DMS153 (cell line): ENCODE measurements at places on chromosomes 1 and 21.

GRCh38 chr1:217627431-217627830 lies 3.5 kb downstream of the GPATCH2 start:
- DNase-seq = no peak

DNA sequence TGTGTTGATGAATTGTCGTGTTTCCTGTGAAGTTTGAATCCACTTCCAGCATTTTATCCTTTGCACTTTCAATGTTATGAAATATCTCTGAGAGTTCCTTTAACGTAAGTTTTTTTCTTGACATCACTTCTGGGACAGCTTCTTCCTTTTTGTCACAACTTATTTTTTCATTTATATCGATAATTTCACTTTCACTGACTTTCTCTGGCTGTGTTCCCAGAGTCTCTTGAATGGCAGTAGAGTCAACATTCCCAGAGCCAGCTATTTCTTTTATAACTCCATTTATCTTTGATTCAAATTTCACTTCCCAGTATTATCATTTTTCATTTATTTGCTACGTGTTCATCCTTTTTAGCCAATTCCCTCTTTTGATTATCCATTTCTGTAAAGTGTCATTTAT lies 256.5 kb downstream of the PAPPA2 start:
- DNase-seq = no peak

GRCh38 chr1:235012436-235013210 lies 116.0 kb downstream of the TOMM20 start:
- DNase-seq = no peak

DNA sequence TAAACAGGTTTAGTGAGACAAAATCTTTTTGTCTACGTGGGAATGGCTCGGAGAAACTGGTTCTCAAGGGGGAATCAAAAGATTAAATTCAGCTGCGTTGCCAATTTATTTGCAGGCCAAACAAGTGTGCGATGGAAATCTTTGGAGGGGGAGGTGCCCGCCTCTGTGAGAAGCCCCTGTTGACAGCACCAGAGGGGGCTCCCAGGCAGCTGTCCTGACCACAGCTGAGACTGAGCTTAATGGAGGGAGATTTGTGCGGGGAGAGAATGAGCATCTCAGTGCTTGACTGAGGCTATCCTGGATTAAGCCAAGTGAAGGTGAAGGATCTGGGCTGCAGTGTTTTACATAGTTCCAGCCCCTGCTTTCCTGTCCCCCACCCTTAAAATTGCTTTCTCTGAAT lies 169.7 kb downstream of the ATG4C start:
- DNase-seq = no peak

DNA sequence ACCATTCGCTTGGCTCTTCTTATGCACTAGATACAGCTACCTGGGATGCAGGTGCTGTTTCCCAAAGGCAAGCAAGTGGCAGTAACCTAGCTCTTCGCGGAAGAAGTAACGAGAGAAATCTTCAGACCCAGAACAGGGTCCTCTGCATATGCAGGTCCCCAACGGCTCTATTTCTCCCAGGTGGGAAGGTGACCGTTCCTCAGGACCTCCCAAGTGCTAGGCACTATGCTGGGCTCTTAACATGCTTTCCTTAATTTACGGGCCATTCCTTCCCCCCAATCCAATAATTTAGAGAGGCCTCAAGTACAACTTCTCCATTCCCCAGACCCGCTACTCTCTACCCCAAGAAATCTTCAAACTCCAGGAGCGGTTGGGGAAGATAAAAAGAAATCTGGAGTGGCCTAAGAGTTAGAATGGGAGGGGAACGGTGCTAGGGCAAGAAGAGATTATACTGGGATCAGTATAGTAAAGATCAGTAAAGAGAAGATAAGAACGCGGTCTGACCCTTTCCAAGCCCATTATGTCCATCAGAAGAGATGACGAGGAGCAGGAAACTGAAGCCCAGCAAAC lies 410 bp downstream of the TXNDC12 start:
- DNase-seq = no peak

- peak; percentile 54 for DNase-seq
Measured at GRCh38 chr21:39869141-39869818, 2.0 kb downstream of the PCP4 start.

DNA sequence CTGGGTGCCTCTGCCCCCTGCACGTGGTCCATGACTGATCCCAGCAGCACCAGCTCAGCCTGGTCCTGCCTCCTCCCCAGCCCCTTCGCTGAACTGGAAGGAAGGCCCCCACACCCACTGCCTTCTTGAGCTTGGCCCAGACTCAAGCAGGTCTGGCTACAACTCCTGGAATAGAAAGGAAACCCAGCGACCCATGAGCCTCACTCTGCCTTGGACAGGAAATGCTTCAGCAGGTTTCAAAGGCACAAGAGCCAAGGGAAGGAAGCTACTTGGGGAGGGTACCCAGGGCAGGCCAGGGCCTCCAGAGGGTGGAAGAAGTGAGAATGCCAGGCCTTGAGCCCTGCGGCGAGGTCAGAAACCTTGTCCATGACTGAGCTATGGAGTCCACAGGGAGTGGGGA lies 35.9 kb upstream of the RD3 start:
- DNase-seq = no peak

DNA sequence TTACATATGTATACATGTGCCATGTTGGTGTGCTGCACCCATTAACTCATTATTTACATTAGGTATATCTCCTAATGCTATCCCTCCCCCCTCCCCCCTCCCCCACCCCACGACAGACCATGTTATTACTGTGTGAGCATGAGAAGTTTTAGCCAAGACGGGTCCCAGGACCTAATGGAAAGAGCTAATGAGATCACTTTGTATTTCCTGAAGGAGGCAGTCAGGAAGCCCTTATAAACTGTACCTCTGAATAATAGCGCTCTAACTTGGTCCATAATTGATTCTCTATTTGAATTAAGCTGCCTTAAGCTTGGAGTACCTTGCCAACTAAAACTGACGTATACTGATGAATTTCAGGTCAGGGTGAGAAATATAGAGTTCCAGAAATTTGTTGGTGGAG lies 4.1 kb upstream of the NEGR1 start:
- DNase-seq = no peak

DNA sequence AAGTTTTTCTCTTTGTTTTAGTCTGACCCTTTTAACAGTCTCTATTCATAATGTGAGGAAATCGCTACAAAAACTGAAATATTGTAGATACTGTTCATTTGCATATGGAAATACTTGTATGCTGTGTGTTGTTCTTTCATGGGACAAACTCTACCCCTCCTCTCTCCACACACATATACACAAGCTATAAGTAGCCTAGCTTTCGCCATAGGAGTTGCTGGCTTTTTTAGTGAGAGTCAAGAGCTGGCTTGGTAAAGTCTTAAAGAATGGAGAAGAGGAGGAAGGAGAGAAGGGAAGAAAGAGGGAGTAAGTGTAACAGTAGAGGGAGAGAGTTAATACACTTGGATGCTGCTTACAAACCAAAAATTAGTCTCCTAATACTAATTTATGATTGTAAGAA lies 115.6 kb downstream of the RABGAP1L start:
- no peak for DNase-seq

GRCh38 chr1:194445244-194445643 lies 1258.8 kb upstream of the B3GALT2 start:
- no peak for DNase-seq

DNA sequence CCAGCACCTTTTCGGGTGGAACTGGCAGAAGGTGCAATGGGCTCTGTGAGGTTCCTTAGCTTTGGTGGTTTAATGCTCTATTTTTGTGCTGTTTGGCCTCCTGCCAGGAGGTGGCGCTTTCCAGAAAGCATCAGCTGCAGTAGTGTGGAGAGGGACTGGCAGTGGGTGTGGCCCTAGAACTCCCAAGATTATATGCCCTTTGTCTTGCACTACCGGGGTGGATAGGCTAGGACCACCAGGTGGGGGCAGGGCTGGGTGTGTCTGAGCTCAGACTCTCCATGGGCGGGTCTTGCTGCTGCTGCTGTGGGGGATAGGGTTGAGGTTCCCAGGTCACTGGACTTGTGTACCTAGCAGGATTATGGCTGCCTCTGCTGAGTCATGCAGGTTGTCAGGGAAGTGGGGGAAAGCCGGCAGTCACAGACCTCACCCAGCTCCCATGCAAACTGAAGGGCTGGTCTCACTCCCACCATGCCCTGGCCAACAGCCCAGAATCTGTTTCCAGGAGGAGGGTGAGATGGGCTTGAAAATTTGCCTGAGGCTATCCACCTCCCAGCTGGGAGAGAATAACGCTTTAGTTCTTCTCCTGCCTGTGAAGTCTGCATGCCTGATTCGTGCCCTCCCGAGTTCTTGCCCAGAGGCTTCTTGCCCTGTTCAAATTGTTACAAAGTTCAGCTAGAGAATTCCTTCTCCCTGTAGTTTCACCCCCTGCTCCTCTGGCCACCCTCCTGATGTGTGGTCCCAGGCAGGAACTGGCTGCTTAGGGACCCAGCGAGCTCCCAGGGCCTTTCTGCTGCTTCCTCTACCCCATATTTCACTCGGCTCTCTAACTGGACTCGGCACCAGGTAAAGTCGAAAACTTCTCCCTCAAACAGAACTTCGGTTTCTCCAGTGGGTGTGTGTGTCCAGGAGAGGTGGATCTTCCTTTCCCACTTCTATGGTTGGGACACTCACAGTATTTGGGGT lies 76.5 kb upstream of the BTG3 start:
- DNase-seq = peak; percentile 77

DNA sequence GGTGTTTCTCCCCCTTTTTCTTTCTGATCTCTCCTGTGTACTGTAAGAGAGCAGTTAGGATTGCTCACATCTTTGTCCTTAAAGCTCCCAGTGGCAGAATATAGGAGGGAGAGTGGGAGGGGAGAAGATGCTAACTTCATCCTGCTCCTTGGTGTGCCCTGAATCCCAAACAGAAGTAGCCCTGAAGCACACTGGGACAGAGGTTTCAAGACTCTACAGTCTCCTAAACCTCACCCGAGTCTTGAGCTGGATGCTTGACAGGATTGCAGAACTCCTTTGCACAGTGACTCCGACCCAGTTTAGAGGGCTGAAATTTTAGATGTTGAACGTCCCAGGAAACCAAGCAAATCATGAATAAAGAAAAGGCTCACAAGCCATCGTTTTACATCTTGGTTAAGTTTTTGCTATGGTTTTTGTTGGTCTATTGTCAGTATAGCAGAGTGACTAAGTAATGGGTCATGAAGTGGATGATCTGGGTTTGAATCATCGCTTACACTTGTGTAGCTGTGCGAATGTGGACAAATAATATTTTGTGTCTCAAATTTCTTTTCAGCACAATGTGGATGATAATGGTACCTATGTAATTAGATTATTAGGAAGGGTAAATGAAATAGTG lies 37.5 kb downstream of the XCL2 start:
- no peak for DNase-seq

DNA sequence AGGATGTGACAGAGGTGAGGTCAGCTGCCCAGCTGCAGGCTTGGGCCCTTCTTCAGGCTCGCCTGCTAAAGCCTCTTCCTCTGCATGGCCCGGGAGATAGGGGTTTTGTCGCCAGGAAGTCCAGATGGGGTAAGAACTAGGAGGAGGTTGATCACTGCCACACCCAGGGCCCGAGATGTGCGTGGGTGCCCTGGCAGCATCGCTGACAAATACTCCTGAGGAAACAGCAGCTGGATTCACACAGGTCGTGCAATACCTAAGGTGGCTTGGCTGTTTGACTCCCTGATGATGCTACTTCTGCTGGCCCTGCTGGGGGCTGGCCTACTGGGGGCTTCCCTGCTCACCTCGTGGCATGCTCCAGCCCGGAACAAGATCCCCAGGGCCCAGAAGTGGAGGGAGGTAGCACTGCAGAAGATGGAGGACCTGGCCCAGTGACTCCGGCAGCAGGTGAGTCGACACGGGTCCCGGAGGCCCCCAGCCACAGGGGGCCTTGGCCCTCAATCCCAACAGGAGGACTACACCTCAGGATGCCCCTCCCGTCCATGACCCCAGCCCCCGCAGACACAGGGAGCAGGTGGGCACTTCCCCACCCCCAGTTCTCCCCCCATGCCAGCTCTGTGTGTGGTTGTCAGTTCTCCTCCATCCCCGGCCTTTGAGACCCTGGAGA lies 29.6 kb downstream of the FAAH start:
- no peak for DNase-seq

DNA sequence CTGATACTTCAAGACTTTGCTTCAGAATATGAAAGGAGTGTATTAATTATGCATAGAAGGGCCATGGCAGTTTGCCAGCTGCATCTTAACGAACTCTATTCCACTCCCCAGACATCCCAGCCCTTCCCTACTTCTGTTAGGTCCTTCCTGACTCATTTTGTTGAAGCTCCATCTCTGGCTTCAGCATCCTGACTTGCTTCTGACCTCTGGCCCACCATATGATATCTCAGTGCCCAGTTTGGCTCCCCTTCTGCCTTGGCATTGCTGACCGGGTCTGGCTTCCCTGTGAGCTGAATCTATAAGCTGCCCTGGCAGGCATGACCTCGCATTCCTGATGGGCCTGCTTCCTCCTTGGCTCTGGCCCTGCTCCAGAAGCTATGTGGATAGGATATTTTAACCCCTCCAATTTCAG lies 27.6 kb upstream of the ARHGAP29 start:
- DNase-seq = no peak

GRCh38 chr1:17976854-17977253 lies 130.7 kb upstream of the IGSF21 start:
- DNase-seq = no peak

DNA sequence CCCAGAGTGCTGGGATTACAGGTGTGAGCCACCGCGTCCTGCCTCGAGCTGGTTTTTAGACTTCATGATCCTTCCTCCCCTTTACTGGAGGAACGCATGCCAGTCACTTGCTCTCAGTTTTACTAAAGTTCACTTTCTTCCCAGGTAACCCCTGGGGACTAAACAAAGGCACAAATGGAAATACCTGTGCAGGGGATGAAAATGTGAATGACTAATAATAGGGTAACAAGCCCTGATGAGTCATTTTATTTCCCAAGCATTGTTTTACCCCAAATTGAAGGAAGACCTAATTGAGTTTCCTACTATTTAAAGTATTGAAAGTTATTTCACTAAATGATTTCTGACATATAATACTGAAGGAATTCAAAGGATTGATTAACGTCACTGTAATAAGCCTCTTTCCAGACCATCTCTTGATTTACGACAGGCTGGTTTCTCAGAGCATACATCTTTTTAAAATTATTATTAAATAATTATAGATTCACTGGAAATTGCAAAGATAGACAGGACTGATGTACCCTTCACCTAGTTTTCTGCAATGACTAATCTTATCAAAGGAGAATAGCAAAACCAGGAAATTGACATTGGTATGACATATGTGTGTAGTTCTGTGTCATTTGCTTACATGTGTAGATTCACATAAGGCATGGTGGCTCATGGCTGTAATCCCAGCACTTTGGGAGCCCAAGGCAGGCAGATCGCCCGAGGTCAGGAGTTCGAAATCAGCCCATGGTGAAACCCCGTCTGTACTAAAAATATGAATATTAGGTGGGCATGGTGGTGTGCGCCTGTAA lies 53.2 kb upstream of the SOD1 start:
- no peak for DNase-seq

GRCh38 chr1:198890214-198890930 lies 251.5 kb downstream of the PTPRC start:
- DNase-seq = peak; percentile 57

DNA sequence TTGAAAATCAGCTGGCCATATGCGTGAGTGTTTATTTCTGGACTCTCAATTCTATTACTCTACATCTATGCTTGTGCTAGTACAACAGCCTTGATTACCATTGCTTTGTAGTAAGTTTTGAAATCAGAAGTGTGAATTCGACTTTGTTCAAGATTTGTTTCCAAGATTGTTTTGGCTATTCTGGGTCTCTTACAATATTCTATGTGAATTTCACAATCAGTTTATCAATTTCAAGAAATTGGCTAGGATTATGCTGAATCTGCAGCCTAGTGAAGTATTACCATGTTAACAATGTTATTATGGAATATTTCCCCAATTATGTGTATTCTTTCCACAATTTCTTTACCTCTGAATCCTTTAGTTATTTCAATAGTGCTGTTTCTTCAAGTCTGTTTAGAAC lies 19.5 kb downstream of the SFPQ start:
- DNase-seq = no peak

GRCh38 chr1:228283043-228283371 lies 75.2 kb downstream of the OBSCN start:
- no peak for DNase-seq
